Stimulated activated CD4-positive, alpha-beta T cell treated with anti-CD3 and anti-CD28 coated beads, Interleukin-4, amount 100 ng/mL, for 24 hours (primary cell): ENCODE measurements at places on chromosomes 16 and 17.
A peak's percentile ranks its signal among the peaks of the same experiment; 100 is the strongest.

- no peak for DNase-seq
Measured at GRCh38 chr17:82200135-82200534, 12.5 kb downstream of the CCDC57 start.

GRCh38 chr16:76732894-76733293, 455.7 kb downstream of the CNTNAP4 start:
- DNase-seq, result no peak

- DNase-seq, result no peak
Measured at GRCh38 chr17:76331083-76331482, 22.6 kb downstream of the PRPSAP1 start.

GRCh38 chr16:78045865-78046581, 23.7 kb downstream of the CLEC3A start:
- peak; percentile 6 for DNase-seq

- DNase-seq, result no peak
Measured at GRCh38 chr17:32769846-32770245, 107.1 kb downstream of the MYO1D start.

GRCh38 chr17:35448214-35448898, at the start of gene SLFN13:
Gene SLFN13, minus strand, starts transcription at chr17:35448766. Its CDS starts 3,086 bp downstream, at chr17:35445680.
- DNase-seq, result peak; percentile 93

- DNase-seq, result no peak
Measured at GRCh38 chr17:797236-797840, 15.2 kb downstream of the MRM3 start.
